Jurkat, Clone E6-1 (cell line): ENCODE measurements at places on chromosomes 2 and 18.

DNA sequence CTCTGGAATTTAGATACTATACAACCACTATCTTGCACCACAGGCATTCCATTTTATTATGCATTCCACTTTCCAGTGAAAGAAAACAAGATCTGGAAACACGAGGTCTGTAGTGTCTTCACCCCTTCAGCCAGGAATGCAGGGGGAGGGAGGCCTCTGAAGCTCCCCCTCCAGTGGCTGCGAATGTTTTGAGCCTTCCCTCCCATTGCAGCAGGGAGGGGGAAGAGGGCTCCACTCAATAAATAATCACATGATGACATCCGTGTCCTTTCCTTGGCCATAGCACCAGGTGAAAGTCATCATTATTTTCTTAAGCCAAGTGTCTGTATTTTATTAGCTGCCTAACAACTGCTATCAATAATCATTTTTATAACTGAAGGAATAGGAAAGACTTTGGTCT lies 38.6 kb downstream of the ALPK2 start:
- DNase-seq, result no peak

DNA sequence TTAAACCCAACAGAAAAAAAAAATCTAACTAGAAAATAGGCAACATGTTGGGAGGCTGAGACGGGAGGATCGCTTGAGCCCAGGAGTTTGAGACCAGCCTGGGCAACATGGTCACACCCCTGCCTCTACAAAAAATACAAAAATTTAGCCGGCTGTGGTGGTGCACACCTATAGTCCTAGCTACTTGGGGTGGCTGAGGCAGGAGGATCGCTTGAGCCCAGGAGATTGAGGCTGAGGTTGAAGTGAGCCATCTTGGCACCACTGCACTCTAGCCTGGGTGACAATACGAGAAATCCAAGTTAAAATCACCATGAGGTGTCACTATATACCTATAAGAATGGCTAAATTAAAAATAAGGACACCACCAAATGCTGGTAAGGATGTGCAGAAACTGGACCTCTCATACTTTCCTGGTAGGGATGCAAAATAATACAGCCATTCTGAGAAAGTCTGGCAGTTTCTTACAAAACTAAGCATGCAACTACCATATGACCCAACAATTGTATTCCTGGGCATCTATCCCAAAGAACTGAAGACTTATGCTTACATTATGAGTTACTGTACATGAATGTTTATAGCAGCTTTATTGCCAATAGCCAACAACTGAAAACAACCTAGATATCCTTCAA lies 2.2 kb downstream of the SEPTIN10 start:
- DNase-seq, result no peak

GRCh38 chr2:42696987-42697386 lies 66.9 kb downstream of the OXER1 start:
- DNase-seq, result no peak

GRCh38 chr2:60520917-60521539 lies 32.4 kb downstream of the BCL11A start:
- DNase-seq, result no peak

- no peak for DNase-seq
Observed at GRCh38 chr2:115443539-115444185, 1001.2 kb downstream of the DPP10 start.

DNA sequence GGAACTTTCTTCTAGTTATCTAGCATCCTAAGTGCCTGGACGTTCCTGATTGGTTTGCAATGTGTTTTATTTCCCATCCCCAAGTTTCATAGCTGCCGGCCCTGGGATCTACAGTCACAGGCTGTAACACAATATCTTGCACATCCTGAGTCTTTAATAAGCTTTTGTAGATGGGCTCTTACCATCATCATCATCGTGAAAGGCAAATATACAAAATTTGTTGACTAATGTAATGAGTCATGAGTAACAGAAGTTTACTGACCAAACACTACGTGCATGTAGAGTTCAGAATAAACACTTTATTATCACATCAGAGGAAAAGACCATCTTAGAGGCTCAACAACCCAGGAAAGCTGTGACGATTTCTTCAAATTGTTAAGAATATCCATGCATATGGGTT lies 8.1 kb upstream of the TYMS start:
- no peak for DNase-seq

GRCh38 chr2:221465776-221466175 lies 106.3 kb downstream of the EPHA4 start:
- DNase-seq, result peak; percentile 20

- no peak for DNase-seq
Observed at GRCh38 chr2:233663911-233664310, 7.8 kb upstream of the UGT1A9 start.

DNA sequence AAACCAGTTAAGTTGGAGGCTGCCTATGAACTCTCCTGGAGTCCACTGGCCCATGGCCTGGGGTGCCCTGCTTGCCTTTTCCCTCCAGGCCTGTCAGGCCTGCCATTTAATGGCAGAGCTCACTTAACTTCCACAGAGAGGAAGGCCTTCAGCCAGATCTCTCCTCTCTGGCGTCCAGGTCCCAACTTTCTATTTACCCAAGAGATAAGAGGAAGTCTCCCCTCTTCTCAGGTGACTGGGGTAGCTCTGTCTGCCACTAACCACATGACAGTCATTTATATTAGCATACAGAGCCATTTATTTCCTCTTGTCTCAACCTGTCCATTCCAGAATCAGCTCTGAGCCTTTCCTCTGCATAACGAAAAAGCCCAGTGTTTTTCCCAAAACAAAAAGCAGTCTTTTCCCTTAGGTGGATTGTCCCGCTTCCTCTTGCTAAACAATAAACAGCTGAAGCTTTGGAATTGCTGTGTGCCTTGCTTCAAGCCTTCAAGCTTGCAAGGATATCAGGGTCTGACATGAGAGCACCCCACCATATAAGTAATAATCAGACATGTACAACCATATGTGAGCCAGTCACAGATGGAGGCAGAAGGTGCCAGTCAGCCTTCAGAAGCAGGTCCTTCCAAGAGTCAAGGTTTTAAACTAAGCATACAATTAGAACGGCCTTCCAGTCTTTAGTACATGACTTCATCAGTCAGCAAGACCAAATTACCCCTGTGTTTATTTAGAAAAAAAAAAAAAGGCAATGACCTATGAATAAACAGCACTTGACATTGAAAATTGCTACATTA lies 71.2 kb upstream of the STPG4 start:
- DNase-seq, result no peak

GRCh38 chr18:50737127-50737526 lies 82.7 kb downstream of the MRO start:
- DNase-seq, result no peak

- no peak for DNase-seq
Observed at GRCh38 chr2:120785228-120785966, 49.7 kb downstream of the GLI2 start.

DNA sequence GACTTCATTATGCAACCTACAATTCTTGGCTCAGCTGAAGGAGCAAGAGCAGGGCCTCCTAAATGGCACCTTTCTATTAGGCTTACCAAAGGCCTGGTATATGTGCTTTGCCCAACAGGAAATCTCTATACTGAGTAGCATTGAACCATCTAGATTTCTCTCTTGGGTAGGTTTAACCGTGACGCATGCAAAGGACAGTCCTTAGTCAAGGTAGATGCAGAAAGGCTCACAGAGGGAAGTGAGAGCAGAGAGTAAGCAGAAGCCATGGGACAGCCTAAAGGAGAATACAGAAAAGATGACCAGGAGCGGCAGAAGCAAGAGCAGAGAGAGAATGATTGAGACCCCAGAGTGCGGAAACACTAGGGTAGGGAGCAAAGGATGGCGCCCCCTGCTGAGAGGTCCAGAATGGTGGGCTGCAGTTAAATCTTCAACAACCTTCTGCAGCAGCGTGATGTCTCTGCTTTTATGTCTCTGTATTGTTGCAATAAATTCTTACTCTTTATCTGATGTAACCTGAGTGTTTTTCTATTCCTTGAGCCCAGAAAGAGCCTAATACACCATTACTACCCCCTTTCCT lies 4.7 kb upstream of the OSBPL1A start:
- no peak for DNase-seq

DNA sequence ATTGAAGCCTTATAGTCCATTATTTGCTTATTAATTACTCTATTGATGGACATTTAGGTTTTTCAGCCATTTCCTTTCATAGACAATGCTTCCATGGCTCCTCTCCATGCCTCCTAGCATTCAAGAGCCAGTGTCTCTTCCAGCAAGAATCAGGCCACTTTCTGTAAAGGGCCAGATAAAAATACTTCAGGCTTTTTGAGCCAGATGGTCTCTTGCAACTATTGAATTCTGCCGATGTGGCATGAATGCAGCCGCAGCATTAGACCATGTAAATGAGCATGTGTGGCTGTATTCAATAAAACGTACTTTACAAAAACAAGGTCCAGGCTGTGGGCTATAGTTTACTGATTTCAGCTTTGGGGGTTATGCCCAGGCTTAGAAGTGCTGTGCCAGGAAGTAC lies 38.5 kb downstream of the TRAF3IP1 start:
- DNase-seq, result no peak

DNA sequence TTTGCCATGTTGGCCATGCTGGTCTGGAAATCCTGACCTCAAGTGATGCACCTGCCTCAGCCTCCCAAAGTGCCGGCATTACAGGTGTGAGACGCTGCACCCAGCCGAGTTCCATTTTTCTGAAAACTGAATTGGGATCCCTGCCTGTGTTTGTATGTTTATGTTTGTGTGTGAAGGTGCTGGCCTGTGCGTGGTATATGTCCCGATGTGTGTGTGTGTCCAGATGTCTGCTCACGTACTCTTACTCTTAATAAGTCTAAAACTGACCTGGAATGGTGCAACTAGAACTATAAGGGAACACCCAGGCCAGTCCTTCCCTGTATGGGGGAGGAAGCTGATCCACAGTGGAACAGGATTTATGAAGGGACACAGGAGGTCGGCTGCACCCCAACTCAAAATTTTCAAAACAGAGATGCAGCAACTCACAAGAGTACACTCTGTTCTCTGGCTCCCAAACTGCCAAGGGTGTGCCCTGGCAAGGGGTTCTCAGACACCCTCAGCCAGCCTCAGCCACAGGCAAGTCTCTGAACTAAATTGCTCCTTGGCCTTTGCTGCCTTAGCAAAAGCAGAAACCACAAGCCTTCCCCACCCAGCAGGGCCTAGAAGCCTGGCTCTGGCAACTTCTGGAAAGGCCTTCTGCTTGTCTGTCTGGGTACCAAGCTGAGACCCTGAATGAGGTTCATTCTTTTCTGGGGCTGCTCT lies 36.5 kb downstream of the RHOB start:
- no peak for DNase-seq

GRCh38 chr2:215728504-215729065 lies 284.8 kb downstream of the MREG start:
- DNase-seq, result no peak

- no peak for DNase-seq
Observed at GRCh38 chr18:63762518-63762917, 12.7 kb upstream of the SERPINB7 start.

GRCh38 chr2:144280009-144280408 lies 239.9 kb downstream of the ZEB2 start:
- no peak for DNase-seq

DNA sequence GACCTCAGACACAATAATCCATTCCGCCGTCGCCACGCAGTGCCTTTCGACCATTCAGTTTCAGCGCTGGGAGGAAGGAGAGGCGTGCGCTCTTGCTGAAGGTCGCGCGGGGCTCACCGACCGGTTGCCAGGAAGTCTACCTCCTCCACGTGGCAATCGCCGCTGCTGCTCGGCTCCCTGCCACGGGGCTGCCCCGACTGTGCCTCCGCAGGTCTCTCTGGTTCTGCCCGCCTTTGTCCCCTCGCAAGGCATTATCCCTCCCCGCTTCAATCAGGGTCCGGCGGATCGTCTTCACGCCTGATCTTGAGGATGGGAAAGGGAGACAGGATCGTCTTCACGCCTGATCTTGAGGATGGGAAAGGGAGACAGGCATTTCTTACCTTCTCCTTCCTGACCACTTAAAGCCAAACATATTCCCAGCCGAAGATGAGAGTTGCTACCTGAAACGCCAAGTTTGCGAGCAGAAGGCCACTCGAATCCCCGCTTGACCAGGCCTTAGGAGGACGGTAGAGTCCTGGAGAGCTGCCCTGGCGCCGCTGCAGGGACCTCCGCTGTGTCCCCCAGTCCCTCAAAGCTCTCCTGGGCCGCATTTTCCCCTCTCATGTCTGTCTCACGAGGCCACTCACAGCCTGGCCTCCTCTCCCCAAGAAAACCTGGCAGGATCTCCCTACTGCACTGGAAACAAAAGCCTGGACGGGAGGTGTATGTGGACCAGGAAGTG lies 4.3 kb upstream of the GPR45 start:
- DNase-seq, result no peak

GRCh38 chr18:23259701-23260681 lies 124.7 kb downstream of the CABLES1 start:
- peak; percentile 76 for DNase-seq

GRCh38 chr2:96554293-96555145 lies 18.0 kb downstream of the ARID5A start:
- peak; percentile 45 for DNase-seq

DNA sequence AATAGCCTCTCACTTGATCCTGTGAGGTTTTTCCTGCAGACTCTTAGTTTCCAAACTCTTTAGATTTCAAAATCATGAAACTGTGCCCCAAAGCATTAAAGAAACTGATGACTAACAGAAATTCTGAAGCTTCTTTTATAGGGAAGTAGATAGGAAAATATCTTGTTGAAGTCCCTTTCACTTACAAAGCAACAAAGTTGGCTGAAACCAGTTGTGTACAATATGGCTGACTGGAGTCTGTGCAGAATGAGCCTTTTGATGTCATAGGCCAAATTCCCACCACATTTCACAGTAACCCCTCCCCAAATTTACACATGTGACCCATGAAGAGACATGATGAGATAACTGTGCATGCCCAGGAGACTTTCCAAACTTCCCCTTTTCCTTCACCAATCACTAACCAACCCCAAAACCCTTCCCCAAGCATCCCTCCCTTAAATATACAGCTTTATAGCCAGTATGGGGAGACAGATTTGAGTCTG lies 61.7 kb upstream of the NCK2 start:
- DNase-seq, result no peak

- no peak for DNase-seq
Observed at GRCh38 chr2:229257985-229258384, 13.1 kb downstream of the PID1 start.

GRCh38 chr18:76605341-76605929 lies 110.4 kb upstream of the ZNF516 start:
- DNase-seq, result no peak

GRCh38 chr2:40483549-40484243 lies 31.8 kb upstream of the SLC8A1 start:
- DNase-seq, result no peak

DNA sequence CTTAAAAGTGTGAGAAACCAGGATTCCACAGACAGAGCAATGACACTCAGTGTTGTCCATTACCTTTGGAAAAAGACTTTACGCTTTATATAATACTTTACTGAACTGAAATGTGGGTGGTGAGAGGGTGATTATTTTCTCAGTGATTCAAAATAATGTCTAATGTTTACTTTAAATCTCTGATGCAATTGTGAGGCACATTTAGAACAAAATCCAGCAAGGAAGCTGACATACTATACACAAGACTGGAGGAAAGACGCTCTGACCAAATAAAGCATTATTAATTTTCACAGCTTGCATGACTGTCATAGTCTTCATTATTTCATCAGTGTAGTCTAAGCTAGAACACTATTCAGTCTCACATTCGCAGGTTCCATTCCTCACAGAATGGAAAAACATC lies 34.1 kb upstream of the STAT1 start:
- DNase-seq, result no peak

- DNase-seq, result no peak
Observed at GRCh38 chr2:47389692-47390091, 13.3 kb upstream of the MSH2 start.
